Cerebellar nuclear complex (tissue), 1 donor: ENCODE measurements at places on chromosomes 13 and 19.

- no peak for DNase-seq
These were observed 43.5 kb downstream of the SOX1 start for GRCh38 chr13:112110479-112110878.

DNA sequence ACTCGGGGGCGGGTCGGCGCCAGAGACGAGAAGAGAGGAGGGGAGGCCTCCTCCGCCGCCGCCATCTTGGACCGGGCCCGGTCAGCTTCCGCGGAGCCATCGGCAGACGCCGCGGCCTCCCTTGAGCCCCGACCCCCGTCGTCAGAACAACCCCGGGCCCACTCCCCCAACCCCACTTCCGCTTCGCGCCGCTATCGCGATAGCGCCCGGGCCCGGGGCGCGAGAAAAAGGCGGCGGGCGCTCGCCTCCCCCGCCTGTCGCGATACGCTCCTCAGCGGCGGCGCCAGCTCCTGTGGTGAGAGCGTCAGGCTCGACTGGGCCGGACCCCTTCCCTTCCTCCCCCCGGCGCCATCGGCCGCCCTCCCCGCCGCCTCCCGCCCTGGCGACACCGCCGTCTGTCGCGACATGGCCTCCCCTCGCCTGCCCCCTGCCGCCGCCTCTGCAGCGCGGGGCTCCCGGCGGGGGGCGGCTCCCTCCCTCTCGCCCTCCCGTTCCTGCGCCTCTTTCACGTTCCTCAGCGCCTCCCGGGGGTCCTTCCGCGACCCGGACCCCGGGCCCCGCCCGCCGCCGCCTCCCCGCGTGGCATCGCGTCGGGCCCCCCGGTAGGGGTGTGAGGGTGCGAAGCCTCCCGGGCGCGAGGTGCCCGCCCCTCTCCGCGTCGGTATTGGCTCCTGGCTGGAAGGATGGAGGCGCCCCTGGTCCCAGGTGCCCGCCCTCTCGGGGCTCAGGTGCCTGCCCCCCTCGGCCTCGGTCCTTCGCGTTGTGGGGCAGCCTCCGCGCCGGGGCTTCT lies at the start of gene CNOT3:
Gene CNOT3 (plus strand): TSS at position 64 of the 790 bp plus-strand sequence. CDS start 5,217 bp downstream, outside the sequence.
- no peak for DNase-seq

DNA sequence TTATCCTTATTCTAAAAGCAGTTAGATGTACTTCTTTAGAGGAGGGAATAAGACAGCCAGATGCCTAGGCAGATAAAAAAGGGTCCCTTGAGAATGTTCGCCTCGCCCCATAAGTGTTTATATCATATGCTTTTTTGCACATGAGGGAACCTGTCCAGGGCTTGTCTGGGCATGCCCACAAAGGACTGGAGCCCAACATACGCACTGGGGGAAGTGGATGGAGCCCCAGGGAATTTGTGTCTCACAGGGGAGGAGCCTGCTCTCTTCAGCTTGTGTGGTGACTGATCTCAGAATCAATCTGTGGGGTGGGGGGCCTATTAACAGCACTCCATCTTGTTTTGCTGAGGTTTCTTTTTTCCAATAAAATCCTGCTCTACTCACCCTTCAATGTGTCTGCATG lies 22.6 kb downstream of the MED4 start:
- no peak for DNase-seq

DNA sequence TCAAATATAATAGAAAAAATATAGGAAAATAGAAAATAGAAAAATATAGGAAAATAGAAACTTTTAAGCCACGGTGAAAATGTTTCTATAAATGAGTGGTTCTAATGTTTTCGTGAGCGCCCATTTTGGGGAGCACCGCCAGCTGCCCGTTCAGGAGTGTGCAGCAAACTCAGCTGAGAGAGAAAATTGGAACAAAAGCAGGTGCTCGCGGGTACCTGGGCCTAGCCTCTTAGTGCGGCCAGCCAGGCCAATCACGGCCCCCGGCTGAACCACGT lies 204 bp upstream of the PDX1 start:
- DNase-seq: no peak

- no peak for DNase-seq
These were observed 8.8 kb downstream of the GPC6 start for GRCh38 chr13:93235258-93236015.

DNA sequence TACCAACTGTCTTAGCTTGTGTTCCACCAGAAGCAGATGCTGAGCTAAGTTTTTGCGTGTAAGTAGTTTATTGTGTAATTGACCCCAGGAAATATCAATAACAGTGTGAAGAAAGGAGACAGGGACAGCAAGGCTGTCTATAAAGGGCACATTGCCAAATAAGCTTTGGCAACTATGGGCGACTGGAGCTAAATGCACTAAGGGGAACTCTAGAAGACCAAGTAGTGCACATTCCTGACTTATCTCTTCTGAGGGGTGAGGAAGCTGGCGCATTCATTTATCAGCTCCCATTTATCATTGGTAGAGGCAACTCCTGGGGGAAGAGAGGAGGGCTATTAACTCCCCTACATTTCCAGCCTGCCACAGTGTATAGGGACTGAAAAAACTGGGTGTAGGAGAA lies 135.0 kb downstream of the DLEU7 start:
- no peak for DNase-seq

DNA sequence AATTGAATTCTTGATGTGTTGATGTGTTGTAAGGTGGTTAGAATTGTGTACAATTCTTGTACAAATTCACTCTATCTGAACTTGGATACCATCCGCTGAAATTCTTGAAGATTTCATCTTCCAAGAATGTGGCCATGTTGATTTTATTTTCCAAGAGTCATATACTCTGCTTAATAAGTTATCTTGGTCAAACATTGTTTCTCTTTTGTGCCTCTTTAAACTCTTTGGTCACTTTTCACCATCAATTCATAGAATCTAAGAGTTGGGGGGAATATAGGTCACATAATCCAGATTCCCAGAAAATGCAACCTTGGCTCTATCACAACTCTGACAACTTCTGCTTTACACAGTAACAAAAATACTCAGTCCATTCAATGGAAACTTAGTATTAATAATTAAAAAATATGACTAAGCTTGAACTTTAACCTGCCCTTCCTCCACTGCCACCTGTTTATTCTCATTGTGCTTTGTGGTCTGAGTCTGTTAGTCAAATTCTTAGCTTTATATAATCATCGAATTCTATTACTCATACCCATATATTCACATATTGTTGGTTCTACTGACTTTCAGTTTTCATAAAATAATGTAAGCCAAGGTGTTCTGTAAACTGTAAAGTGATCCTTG lies 373.2 kb downstream of the LMO7 start:
- DNase-seq: no peak
